ENCODE measurements at places on chromosomes 12 and 14. TPM values are rescaled to one million over a fixed set of nuclear protein-coding genes. Genes with fewer than 3 reads are reported as not detected.

DNA sequence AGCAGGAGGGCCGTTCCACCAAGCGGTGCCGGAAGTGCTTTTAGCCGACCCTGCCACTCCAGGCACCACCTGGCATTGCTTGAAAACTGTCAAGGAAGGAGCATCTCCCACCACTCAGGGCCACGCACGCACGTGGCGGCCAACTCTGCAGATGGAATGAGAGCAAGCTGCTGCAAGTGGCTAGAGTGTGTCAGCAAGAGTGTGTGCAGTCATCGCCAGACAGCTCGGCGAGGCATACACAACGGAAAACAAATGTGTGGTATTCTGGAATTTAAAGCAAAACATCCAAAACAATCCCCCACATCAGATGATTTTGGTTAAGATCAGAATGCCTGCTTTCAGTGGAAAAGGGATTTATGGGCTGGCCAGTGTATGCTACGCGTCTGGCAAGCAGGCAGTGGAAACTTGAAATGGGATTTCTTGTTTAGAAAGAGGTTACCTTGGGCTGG, 11.2 kb downstream of the CD9 start:
- DNase-seq: no peak

GRCh38 chr12:10940389-10940788, 1.3 kb upstream of the TAS2R14 start:
- no peak for DNase-seq

DNA sequence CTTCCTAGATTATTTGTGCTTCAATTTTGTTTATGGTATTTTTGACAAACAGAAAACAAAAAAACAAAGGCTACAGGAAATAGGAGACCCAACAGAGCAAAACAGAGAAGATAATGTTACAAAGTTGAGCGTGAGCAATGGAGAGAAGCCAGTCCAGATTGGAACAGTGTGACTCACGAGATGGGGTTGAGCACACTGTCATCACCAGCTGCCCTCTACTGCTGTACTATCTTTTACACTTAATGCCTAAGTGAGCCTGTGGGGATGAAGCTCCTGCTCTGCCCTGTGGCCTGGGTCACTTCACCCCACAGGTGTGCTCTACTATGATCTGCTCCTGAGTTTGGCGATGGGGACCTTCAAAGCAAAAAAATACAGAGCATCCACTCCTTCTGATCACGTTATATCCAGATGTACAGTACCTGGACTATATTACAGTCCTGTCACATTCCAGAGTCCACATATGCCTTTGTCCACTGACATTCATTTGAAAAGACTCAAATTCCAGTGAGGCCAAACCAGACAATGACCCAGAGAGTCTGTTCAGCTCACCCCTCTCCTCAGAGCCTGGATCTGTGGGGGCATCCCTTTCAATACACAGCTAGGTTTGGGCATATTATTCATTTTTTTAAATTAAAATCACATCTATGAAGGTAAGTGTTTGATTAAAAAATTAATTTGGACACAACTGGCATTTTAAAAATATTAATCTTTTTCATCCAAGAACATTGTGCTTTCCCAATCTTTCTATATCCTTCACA, 4.4 kb downstream of the IPO8 start:
- no peak for DNase-seq

GRCh38 chr14:31785574-31785973, 224.4 kb downstream of the NUBPL start:
- DNase-seq: no peak

DNA sequence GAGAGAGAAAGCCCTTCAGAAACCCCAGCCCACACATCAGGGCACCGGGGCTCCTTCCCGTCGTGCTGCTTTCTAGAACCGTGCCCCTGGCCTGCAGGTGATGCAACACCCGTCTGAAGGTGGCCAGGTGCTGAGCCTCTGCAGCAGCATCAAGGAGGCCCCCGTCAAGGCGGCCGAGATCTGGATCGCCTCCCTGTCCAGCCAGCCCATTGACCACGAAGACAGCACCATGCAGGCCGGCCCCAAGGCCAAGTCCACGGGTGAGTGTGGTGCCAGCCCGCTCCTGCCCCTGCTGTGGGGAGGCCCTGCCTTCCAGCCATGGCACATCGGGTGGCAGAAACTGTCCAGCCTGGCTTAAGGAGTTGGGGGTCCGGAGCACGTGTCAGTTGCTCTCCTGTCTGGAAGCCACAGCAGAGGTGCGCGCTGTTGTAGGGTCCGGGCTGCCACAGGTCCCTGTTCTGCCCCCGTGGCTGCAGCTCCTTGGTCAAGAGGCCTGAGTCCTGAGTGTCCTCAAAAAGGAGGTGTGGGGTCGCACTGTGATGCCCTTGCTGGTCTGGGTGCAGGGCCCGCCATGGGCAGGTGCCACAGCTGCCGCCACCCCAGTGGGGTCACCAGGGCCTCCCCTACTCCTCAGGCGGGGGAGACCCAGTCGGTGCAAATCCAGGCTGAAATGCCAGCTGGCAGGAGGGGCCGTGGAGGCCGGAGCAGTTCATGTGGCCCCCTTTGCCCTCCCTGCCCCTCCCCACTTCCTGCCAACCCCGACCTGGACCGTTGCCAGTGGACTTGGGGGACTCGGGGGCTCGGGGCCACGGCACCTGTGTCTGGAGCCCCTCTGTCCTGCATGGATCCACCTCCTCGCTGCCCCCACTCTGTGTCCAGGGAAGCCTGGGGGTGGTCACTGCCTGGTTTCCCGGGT, 31.0 kb upstream of the TEX22 start:
- DNase-seq: no peak

DNA sequence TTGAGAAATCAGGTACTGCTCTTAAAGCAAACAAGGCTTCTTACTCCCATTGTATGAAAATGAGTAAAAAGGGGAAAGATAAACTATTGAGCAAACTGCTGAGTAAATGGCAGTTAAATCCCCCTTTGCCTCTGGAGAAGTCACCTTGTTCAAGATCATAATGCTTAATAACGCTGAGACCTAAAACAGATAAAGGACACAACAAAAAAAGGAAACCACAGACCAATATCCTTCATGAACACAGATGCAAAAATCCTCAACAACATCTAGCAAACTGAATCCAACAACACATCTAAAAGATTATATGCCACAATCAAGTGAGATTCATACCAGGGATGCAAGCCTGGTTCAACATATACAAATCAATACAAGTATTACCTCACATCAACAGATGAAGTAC, 109.0 kb upstream of the MDM1 start:
- no peak for DNase-seq

DERA gene
- total RNA-seq: 4.9 TPM

Data from CD8-positive, alpha-beta T cell (primary cell).